ENCODE measurements at places on chromosomes 11 and 22. TPM values are rescaled to one million over a fixed set of nuclear protein-coding genes. Genes with fewer than 3 reads are reported as not detected.

Gene RFPL2
- not detected for total RNA-seq

Gene RTN3
- total RNA-seq = 109 TPM

Gene FOLR3
- 0.63 TPM for total RNA-seq

Gene NLRP14
- not detected for total RNA-seq

Gene TMPRSS4
- total RNA-seq = not detected

Gene ACTN3
- total RNA-seq = not detected

GRCh38 chr11:73451896-73452295, 75.7 kb downstream of the RELT start:
- DNase-seq = no peak

DNA sequence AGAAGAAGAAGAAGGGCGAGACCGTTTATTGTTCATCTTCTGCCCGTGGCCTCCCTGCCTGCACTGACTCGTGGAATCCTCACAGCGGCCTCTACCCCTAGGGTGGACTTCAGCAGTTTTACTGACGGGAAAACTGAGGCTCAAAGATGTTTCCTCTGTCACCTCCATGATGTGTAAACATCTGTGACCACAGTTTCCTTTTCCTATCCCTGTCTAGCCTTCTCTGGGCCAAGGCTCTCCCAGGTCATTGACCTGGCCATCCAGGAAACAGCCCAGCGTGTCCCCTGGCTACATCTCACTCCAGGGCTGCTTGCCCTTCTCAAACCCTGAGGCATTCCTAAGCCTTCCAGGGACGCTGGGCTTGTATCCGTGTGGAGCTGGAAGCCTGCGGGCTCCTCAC, 49.0 kb upstream of the GCAT start:
- no peak for DNase-seq

DNA sequence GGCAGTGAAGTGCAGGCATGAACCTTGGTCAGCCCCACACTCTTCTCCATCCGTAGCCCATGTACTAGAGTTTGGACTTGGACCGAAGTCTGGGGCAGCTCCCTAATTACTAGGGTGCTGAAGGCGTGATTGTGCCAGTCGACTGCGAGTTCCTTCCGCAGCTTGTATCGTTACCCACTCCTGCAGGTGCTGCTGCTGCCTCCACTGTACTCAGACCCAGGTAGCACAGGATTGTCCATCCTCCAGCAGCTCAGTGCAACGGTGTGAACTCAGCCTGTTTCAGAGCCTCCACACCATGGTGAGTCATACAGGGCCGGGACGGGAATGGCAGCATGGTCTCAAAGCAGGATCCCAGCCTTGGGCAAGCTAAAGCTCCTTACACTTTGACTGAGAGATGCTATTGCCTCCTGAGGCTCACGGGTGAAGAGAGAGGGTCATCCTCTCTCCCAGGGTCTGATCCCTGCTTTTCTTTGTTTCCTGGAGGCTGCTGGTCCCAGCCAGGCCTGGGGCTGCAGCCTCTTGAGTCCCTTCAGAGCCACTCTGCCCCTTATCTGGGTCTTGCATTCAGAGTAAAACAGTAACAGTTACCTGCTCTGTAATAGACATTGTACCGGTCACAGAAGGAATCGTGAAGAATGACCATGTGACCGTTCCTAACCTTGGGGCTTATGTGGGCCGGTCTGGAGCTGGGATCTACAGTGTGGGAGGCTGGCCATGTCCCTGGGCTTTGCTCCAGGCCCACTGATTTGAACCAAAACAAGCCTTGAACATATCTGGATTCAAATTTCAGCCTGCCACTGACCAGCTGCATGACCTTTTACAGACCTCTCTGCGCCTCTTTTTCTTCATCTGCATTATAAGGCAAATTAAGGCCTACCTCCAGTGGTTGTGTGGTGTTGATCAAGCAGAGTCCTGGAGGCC, 1.7 kb downstream of the TKFC start:
- DNase-seq = no peak

GRCh38 chr11:117771197-117771596, 25.8 kb downstream of the DSCAML1 start:
- DNase-seq = no peak

DNA sequence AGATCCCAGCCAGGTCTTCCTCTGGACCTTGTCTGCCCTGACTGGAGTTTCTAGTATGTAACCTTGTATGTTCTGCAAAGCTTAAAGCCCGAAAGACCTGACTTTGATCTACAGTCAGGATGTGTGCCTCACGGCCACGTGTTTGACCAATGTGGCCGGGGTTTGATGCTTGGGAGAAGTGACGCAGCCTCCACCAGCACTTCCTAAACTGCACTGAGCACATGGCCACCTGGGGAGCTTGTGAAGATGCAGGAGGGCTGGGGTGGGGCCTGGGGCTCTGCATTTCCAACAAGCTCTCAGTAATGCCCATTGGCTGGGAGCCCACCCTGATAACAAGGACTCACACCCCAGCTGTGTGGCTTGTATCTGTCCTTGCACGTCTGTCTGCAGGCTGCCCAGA, 53.2 kb downstream of the NAT10 start:
- no peak for DNase-seq

GRCh38 chr11:76621868-76622267, 48.7 kb downstream of the LRRC32 start:
- no peak for DNase-seq

GRCh38 chr11:72683782-72684200, 9.6 kb upstream of the PDE2A start:
- peak; percentile 73 for DNase-seq

- no peak for DNase-seq
Observed at GRCh38 chr11:77557553-77557952, 32.2 kb upstream of the AQP11 start.

DNA sequence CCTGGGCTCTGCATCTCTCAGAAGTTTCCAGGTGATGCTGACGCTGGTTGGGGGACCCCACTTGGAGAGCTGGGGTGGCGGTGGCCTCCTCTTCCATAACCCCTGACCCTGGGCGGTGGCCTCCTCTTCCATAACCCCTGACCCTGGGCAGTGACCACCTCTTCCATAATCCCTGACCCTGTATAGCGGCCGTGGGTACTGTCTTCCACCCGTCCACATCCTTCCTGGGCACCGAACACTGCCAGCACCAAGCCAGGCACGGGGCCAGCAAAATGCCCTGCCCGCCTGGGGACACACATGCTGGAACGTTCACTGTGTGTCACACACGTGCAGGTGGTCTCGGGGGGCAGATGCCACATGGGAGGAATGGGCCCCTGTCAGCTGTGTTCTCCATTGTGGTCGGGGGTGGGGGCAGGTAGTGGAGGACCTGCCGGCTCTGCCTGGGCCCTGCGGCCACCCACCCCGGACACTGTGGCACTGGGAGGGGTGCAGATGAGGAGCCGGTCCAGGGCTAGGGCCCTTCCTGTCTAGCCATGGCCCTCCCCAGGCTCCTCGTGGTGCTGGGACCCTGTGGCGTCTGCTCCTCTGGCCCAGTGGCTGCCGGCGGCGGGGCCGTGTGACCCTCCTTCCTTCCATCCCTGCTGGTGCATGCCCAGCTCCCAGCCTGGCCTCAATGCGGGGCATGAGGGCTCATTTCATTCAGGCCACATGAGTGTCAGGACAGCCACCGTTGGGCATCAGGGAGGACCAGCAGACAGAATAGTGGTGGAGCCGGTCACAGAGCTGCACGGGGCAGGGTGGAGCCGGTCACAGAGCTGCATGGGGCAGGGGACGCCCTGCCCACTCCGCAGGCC, 10.8 kb downstream of the BRSK2 start:
- no peak for DNase-seq

- no peak for DNase-seq
Observed at GRCh38 chr11:119918347-119918746, 189.3 kb upstream of the NECTIN1 start.

DNA sequence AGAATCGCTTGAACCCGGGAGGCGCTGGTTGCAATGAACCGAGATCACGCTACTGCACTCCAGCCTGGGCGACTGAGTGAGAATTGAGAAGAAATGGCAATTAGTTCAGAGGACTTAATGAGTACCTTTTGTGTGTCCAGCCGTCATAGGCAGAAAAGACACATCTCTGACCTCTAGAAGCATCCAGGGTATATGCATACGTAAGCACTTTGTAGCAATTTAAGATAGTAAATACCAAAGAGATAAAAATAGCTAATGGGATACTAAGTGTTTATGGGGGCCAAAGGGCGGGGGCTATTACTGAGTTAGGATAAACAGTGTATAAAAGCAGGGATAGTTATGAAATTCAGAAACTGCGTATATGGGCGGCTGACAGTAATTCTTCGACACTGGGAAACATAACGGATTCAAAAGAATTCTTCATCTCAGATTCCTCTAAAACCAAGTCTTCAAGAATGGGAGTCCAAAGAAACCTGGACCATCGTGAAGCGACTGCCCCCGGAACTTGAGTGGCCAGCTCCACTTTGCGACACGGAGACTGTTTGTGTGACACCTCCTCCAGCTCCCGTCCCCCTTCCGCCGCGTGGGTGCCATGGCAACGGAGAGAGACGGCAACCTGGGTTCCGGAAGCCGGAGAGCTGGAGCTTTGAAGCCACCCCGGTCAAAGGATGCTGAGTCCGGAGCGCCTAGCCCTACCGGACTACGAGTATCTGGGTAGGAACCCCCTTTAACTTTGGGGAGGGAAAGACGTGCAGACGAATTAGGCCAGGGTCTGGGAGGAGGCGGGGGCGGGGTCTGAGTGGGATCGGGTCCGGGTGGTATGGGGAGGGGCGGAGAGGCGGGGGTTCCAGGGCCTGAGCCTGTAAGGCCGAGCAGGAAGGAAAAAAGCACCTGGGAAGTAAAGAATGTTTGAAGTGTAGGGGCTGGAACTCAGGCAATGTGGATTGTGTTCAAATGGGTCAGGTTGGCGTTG, at the start of gene CSTPP1:
Gene CSTPP1, plus strand, starts transcription at position 624 of the 973 bp plus-strand sequence. Its CDS starts 45 bp downstream, at position 669.
- peak; percentile 90 for DNase-seq

GRCh38 chr22:46869831-46870441, 107.5 kb downstream of the TBC1D22A start:
- DNase-seq = no peak

DNA sequence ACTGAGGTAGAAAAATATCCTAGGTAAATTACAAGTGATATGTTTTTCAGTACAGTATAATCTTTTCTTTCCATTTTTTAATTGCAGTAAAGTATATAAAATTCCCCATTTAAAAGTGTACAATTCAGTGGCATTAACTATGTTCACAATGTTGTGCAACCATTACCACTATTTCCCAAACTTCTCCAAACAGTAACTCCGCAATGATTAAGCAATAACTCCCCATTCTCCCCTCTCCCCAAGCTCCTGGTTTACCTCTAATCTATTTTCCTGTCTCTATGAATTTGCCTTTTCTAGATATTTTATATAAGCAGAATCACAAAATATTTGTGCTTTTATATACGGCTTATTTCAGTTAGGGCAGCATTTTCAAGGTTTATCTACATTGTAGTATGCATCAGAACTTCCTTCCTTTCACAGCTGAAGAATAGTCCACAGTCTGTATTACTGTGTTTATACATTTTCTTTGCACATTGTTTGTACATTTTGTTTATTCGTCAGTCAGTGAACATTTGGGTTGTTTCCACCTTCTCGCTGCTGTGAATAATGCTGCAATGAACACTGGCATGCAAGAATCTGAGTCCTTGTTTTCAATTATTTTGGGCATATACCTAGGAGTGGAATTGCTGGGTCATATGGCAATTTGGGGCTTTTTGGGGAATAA, 110.7 kb downstream of the RPL27A start:
- no peak for DNase-seq

Data from tibial nerve (tissue), 4 donors.